Right ventricle myocardium superior (tissue), 1 donor: ENCODE measurements at places on chromosomes 13 and 19. TPM values are rescaled to one million over a fixed set of nuclear protein-coding genes. Genes with fewer than 3 reads are reported as not detected.

- no peak for DNase-seq
Observed at GRCh38 chr13:98416408-98416807, 160.5 kb downstream of the STK24 start.

DNA sequence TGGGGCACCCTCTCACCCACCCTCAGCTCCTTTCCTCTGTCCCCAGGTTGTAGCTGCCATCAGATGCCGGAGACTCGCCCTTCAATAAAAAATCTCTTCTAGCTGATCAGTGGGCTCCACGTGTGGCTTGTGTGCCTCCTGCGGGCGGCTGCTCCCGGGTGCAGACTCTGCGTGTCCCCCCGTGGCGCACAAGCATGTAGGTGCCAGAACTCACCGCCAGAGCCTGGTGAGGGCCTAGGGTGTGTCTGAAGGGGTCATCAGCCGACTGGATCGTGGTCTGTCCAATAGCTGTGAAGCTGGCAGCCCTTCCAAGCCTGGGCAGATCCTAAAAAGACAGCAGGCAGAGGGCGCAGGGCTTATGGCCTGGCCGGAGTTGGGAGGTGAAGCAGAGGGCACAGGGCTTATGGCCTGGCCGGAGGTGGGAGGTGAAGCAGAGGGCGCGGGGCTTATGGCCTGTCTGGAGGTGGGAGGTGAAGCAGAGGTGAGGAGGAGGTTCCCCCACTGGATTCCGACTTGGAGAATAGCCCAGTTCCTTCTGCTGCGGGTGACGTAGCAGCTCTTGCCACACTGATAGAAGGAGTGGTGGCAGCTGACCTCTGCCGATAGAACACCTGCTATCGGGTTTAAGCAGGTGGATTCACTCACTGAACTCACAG is 11.7 kb downstream of the NOP53 start:
- no peak for DNase-seq

DNA sequence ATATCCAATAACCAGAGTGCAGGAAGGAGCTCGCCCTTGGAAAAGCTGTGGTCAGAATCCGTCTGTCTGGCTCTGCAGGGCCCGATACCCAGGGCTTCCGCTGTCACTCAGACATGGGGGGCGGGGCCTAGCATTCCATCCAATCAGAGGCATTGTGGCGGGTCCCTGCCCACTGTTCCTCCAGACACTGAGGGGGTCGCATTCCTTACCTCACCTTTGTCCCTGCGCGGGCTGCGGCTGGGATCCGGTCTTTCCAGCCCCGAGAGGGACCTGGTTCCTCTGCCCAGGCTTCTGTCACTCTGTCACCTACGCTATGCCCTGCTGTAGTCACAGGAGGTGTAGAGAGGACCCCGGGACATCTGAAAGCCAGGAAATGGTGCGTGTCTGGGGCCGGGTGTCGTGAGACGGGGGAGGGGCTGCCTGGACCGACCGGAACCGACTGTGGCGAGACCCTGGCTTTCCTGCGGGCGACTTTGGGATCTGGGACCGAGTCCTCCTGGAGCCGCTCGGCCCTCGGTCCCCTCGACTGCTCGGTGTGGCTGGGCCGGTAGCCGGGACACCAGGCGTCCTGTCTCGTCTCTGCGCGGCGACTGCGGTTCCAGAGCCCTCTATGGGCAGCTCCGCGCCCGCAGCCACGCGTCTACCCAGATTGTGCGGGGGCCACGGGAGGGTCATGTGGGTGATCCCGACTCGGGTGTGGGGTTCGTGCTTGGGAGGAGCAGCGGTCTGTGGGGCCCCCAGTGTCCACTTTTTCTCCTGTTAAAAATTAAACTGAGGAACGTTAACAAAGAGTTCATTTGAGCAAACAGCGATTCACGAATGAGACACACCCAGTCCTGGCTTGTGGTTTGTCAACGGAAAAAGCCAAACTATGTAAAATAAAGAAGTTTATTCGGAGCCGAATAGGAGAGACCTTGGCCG is at the start of gene ZNF69:
Gene ZNF69 (plus strand): TSS at position 172 of the 921 bp plus-strand sequence. CDS start 142 bp downstream, at position 314.
- peak; percentile 94 for DNase-seq

DNA sequence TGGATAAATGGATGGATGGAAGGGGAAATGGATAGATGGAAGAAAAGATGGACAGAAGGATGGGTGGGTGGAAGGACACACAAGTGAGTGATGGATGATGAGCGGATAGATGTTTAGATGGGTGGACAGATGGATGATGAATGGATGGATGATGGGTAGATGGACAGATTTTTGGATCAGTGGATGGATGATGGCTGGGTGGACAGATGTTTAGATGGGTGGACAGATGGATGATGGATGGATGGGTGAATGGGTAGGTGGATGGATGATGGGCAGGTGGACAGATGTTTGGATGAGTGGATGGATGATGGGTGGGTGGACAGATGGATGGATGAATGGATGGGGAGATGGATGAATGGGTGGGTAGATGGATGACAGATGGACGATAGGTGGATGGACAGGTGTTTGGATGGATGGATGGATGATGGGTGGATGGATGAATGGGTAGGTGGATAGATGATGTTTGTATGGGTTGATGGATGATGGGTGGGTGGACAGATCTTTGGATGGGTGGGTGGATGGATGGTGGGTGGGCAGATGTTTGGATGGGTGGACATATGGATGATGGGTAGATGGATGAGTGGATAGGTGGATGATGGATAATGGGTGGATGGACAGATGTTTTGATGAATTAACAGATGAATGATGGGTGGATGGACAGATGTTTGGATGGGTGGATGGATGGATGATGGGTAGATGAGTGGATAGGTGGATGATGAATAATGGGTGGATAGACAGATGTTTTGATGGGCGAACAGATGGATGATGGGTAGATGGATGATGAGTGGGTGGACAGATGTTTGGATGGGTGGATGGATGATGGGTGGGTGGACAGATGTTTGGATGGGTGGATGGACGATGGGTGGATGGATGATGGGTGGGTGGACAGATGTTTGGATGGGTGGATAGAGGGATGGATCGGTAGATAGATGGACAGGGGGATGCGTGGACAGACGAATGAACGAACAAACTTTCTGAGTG is 39.5 kb downstream of the CERS4 start:
- DNase-seq = no peak

DNA sequence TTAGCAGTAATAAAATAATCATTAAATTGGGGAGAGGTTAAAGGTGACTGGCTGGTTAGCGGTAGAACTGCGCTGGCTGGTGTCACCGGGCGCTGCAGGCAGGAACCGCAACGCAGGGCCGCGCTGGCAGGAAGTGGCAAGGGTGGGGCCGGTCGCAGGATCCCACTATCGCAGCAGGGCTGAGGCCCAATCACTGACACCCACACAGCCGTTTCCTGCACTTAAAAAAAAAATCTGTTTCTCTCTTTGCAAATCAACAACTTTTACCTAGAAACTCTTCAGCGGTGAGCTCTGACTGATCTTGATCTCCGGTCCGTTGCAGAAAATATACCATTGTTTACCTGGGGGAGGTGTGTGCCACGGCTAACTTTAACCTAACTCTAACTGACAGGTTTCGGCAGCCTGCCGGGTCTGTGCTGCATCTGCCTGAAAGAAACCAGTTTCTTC is 46.9 kb downstream of the KLF2 start:
- DNase-seq = peak; percentile 82

- no peak for DNase-seq
Observed at GRCh38 chr19:19010551-19010950, 22.8 kb downstream of the SUGP2 start.

FLT3 gene
- 0.11 TPM for total RNA-seq

AZU1 gene
- not detected for total RNA-seq

LRRC4B gene
- total RNA-seq = 1.0 TPM
